HT-29 (cell line): ENCODE measurements at places on chromosomes 7 and 10. TPM values are rescaled to one million over a fixed set of nuclear protein-coding genes. Genes with fewer than 3 reads are reported as not detected.

The ACBD7 gene
- total RNA-seq: 5.9 and 7.4 TPM in 2 replicates

The RGS10 gene
- 2.7 and 4.0 TPM in 2 replicates for total RNA-seq

The CYP2C8 gene
- not detected in 2 replicates for total RNA-seq

The BTBD16 gene
- 4.0 and 4.7 TPM in 2 replicates for total RNA-seq

The SGMS1 gene
- total RNA-seq: 13.0 and 23.2 TPM in 2 replicates

The CALHM1 gene
- not detected in 2 replicates for total RNA-seq

The FKBP9 gene
- 63.5 and 77.2 TPM in 2 replicates for total RNA-seq

- no peak for DNase-seq
Measured at GRCh38 chr10:110209454-110209925, 2.1 kb downstream of the MXI1 start.

DNA sequence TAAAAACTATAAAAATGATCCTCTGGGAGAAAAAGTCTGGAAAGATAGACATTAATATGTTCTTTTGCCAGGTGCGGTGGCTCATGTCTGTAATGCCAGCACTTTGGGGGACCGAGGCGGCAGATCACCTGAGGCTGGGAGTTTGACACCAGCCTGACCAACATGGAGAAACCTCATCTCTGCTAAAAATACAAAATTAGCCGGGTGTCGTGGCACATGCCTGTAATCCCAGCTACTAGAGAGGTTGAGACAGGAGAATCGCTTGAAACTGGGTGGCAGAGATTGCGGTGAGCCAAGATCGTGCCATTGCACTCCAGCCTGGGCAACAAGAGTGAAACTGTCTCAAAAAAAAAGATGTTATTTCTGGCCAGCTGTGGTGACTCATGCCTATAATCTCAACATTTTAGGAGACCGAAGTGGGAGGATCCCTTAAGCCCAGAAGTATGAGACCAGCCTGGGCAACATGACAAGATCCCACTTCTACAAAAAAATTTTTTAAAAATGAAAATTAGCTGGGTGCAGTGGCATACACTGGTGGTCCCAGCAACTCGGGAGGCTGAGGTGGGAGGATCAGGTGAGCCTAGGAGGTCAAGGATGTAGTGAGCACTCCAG is 101.9 kb upstream of the LRRN3 start:
- no peak for DNase-seq

DNA sequence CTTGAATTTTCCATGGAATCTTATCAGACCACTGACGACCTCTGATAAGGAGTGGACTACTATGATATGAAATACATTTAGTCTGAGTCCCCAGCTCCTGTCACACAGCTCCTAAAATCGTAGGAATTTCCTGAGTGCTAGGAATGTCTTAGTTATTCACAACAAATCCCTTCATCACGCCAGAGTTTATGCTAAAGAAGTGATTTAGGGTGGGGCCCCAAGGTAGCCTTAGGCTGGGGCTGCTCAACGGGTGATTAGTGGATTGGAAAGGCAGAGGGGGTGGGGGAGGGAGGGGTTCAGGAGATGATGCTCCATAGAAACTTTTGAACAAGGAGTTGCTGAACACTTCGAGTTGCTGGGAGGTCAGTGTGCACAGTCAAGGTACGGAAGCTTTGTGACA is 7.0 kb upstream of the TET1 start:
- no peak for DNase-seq

DNA sequence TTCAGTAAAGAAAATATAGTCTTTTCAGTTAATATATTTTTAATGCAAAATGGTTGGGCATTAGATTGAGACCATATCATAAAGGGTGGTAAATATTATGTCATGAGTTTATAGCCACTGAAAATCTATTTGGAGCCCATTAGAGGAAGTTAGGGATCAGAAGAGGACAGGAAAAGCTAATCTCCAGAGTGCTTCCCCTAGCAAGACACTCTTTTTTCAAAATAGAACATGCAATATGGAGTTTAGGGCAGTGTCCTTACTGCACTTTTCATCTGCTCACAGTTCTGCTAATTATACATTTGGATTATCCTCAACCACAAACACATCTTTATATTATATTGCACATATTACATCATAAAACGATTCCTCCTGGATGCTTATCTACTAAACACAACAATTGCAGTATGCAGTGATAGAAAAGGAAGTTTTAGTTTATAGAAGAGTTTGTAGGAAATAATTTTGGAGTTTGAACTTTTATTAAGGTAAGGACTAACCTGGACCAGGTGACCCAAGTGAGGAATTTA is 159.8 kb downstream of the PHF14 start:
- DNase-seq: no peak

DNA sequence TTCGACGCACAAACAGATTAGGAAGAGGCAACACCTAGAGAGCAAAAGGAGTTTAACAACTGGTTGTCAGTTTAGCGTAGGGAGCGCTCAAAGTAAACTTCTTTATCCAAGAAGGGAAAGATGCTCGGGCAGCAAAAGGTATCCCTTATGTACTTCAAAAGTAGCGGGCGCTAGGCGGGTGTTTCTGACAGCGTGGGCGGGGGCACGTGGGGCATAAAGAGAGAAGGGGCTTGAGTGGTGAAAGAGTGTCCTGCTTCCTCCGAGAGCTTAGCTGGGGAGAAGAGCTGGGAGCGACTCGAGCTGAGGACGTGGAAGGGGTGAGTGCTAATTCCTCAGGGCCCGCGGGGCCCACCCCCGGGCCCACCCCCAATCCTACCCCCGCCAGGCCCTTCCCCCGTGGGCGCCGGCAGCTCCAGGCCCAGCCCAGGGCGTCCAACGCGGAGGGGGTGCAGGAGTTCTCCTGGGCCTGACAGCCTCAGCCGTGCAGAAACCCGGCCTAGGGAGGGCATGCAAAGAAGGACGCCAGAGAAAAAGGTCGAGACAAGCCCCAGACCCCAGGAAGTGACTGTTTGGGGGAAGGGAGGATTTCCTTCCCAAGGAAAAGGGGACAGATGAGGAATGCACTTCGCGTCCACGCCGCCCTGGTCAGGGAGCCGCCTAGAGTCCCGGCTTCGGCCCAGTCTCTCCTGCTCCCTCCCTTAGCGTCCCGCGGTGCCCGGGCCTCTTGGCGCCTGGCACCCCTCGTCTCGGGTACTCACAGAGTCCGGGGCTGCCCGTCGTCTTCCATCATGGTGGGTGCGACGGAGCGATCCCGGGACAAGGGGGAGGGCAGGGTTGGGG is 868 bp downstream of the TIAL1 start:
- peak; percentile 35 for DNase-seq

- DNase-seq: no peak
Measured at GRCh38 chr10:77555591-77556212, 81.9 kb downstream of the KCNMA1 start.

GRCh38 chr7:7201578-7202374 is 19.4 kb downstream of the C1GALT1 start:
- DNase-seq: no peak

- no peak for DNase-seq
Measured at GRCh38 chr7:19181634-19182033, 36.4 kb upstream of the FERD3L start.

DNA sequence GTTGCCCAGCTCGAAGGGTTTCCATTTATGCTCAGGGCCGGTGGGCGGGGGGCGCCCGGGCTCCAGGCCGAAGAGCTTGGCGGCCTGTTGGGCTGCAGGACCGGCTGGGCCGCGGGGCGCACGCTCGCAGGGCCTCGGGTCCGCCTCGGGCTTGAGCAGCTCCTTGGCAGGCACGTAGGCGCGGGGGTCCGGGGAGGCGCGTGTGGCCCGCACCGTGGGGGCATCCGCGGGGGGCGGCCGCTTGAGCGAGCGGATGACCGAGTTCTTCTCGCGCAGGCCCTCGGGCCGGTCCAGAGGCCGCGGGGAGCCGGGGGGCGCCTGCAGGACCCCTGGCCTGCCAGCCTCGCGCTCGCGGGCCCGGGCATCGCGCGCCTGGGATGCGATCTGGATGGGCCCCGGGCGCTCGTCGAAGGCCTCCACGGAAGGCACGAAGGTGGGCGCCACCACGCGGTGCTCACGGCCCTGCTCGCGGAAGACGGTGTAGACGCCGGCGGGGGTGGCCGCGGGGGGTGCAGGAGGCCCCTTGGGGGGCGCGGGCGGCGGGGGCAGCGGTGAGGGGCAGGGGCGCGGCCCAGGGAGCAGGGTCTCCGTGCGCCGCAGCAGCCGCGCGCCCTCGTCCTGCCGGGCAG is 35.2 kb downstream of the TNRC18 start:
- no peak for DNase-seq

DNA sequence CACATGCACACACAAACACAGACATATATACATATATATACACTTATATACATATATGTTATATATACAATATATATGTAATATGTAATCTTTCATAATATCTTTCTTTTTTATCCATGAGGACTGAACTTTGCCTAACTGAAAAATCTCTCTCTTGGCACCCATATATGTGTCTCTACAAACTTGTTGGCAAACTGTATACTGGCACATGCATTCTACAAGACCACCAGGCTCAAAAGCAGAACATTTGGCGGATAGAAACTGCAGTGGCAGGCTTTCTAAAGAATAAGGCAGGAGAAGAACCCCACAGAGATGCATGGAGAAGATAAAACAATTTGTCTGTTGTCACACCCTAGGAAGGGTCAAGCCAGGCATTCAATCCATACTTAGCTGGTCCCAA is 165.3 kb downstream of the NRG3 start:
- no peak for DNase-seq

GRCh38 chr10:101071267-101071884 is 9.6 kb downstream of the KAZALD1 start:
- DNase-seq: no peak

- DNase-seq: no peak
Measured at GRCh38 chr7:69692611-69693010, 94.3 kb downstream of the AUTS2 start.

GRCh38 chr7:48263311-48263650 is 92.0 kb downstream of the ABCA13 start:
- no peak for DNase-seq

GRCh38 chr10:131937836-131938235 is 37.0 kb downstream of the PPP2R2D start:
- no peak for DNase-seq

DNA sequence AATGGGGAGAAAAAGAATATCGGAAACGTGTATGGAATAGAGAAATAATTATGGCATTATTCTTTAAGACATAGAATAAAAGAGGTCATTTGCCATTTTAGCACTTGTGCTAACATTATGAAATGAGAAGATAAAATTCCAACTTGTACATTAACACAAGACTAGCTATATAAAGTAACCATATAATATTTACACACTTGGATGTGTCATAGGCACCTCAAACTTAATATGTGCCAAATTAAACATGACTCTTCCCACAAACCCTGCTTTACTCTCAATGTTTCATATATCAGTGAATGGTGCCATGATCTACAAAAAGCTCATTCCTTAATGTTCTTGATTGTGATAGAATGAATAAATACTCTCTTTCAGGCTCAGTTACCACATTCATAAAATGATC is 4.1 kb upstream of the MINDY3 start:
- DNase-seq: no peak

- DNase-seq: peak; percentile 82
Measured at GRCh38 chr7:79317728-79318127, 135.7 kb downstream of the MAGI2 start.

- DNase-seq: no peak
Measured at GRCh38 chr10:32376771-32377170, 29.8 kb upstream of the EPC1 start.

GRCh38 chr10:103053659-103054581 is 135.8 kb downstream of the CNNM2 start:
- DNase-seq: peak; percentile 35

DNA sequence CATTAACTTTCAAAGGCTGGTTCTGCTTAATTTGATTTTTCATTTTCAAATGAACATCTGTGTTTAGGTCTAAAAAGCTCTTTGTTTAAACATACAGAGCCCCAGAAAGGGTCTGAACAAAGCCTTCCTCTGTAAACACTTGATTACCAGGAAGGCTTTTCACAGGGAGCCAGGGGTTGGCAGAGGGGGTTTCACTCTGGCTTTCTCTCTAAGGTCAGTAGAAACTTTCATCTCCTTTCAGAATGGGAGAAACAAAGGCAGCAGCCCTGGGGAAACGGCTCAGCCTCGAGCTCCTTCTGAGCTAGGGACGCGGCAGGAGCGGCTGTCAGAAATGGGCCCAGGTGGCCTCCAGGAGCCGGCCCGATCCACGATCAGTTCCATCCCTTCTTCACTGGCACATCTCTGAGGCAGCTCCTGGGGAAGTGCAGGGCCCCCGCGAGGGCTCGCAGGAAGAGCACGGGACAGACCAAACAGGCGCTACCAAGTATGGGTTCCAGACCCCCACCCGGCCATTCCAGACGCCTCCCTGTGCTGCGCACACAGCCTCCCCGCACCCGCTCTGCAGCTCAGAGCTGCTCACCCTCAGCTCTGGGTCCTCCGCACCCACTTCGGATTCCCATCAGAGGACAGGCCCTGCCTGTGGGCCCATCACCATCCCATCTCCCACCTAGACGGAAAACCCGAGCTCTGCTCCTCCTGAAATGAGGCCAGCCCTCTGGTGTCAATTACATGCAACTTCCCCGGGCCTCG is 124.1 kb downstream of the MAD1L1 start:
- DNase-seq: no peak

DNA sequence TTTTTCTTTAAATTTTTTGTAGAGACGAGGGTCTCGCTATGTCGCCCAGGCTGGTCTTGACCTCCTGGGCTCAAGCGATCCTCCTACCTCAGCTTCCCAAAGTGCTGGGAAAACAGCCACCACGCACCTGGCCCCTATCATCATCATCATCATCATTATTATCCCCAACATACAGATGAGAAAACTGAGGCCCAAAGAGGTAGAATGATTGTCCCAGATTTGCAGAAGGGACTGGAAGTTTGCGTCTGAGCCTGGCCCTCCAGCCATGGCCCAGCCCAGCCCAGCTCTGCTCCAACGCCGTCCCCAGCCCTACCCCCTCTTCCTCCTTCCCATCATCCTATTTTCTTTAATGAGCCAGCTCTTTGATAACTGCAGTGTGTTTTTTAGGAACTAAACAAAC is 34.9 kb downstream of the TMEM130 start:
- no peak for DNase-seq
